Activated CD4-positive, CD25-positive, alpha-beta regulatory T cell treated with anti-CD3 and anti-CD28 coated beads, Interleukin-2, amount 50 U/mL, for 72 hours (primary cell): ENCODE measurements at places on chromosomes 12 and 14.

GRCh38 chr12:131775392-131776236 lies 52.6 kb upstream of the MMP17 start:
- no peak for DNase-seq

DNA sequence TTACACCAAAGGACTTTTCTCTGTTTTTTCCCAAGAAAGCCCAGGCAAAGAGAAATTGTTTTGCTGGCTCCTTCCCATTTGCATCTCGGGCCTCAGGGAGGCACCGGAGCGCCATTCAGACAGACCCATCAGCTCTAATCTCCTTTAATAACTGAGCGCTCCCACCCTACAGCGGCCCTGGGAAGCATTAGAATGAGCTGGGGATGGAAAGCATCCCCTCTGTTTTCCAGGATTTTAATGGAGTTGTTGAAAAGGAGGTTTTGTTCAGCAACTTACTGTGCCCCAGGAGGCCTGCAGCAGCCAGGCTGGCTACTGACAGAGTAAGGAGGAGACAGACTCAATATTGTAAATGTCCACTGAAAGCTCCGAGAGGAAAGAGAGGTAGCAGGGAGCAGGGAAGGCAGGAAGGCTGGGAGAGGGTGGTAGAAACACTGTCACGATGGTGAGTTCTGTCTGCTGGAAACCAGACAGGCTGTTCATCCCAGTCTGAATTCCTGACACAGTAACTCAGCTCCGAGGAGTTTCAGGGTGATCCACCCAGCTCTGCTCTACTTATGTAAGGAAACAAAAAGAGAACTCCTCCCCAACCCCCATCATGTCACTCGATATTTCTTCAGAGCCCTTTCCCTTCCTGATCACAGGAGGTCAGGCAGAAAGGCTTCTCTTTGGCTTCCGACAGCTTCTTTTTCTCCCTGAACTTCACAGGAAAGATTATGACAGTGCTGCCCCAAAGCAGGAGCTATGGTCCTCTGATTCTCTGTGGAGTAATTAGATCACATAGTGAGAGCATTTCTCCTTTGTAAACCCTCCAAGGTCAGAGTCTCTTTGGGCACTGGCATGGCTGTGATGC lies 62.5 kb upstream of the TMEM132D start:
- no peak for DNase-seq

GRCh38 chr12:65217086-65217485 lies 47.7 kb downstream of the LEMD3 start:
- DNase-seq, result no peak

DNA sequence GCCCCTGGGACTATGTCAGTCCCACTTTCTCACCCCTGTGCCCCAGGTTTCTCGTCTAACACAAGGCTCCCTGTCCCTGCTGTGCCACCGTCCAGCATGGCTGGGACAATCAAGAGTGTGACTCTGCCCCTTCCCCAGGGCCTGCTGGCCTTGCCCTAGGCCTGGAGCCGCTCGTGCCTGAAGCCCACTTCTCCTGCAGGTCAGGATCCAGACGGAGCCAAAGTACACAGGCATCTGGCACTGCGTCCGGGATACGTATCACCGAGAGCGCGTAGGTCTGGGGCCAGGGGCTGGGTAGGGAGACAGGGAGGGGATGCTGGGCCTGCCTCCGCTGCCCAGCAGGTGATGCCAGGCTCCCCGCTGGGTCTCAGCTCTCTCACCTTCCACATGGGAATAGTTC lies 2.8 kb downstream of the SLC25A47 start:
- DNase-seq, result no peak

GRCh38 chr14:67762051-67762450 lies 54.3 kb downstream of the ZFYVE26 start:
- DNase-seq, result no peak

DNA sequence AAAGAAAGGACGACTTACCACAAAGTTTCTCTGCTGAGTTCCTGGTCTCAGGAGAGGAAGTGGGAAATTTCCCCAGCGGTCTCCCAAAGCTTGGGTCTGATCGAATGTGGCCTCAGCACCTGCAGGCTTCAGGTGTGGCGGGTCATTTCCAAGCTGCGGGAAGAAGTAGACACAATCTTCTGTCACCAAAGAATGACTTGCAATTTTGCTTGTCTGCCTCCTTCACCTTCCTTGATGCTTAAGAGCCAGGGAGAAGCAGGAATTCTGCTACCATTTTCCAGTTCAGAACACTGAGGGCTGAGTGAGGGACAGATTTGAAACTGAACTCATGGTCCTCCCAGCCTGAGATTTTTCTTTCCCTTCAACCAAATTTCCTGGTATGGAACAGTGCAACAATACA lies 87.8 kb downstream of the RIMBP2 start:
- no peak for DNase-seq
